ENCODE measurements at places on chromosomes 4 and X.
A peak's percentile ranks its signal among the peaks of the same experiment; 100 is the strongest.

- DNase-seq = peak; percentile 17
These were observed 7.2 kb downstream of the TIMM17B start for GRCh38 chrX:48890296-48890925.

DNA sequence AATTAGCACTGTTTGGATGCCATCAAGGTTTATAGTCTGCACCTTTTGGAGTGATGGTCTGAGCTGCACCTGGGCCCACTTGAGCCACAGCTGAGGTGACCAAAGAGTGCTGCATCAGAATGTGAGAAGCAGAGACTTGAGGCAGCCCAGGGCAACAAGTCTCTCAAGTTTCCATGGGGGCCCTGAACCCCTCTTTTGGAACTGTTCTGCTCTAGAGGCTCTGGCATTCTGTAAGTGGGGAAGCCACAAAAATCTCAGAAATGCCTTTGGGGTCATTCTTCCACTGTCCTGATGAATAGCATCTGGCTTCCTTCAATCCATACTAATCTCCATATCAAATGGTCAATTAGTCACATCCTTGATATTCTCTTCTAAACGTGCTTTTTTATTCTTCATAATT is 298.4 kb upstream of the MAOA start:
- DNase-seq = peak; percentile 7

DNA sequence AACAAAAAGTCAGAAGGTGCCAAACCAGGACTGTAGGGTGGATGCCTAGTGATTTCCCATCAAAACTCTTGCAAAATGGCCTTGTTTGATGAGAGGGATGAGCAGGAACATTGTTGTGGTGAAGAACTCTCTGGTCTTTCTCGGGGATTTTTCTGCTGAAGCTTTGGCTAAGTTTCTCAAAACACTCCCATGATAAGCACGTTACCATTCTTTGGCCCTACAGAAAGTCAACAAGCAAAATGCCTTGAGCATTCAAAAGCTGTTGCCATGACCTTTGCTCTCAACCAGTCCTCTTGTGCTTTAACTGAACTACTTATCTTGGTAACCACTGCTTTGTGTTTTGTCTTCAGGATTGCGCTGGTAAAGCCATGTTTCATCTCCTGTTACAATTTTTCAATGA is 3.0 kb upstream of the SEC31A start:
- no peak for DNase-seq

- DNase-seq = no peak
These were observed 52.0 kb upstream of the WDR17 start for GRCh38 chr4:176013476-176014247.

Data from tongue (tissue), 3 donors.